Ureter (tissue), 1 donor: ENCODE measurements at places on chromosomes 7 and 10. TPM values are rescaled to one million over a fixed set of nuclear protein-coding genes. Genes with fewer than 3 reads are reported as not detected.

The STEAP1B gene
- total RNA-seq, result 0.73 TPM

DNA sequence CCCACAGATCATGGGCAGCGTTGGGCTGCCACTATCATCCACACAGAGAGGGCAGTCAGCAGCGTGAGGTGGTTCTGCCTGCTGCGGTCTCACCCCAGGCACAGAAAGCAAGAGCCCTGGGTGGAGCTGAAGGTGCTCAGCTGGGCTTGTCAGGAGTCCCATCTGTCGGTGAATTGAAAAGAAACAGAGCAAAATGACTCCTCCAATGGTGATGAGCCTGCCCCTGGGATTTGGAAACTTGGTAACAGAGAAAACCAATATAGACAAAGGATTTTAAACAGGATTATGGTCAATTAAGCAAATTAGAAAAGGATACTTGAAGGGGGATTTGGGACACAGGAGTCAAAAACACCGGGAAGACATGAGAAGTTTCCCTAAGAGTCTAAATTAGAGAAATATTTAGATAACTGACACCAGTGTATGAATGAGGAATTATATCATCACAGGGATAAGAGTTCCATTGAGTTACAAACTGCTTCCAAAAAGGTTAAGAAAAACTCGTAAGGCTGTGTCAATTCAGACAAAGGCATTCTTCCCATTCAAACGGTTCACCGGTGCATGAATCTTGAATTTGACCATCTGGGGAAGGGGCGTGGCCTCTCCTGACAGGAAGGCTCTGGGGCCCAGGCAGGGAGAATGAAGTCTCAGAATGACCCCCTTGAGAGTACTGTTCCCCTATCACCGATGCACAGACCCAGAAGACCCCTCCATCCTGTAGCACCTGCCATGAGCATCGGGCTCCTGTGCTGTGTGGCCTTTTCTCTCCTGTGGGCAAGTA lies 70.0 kb upstream of the PRSS58 start:
- no peak for DNase-seq

DNA sequence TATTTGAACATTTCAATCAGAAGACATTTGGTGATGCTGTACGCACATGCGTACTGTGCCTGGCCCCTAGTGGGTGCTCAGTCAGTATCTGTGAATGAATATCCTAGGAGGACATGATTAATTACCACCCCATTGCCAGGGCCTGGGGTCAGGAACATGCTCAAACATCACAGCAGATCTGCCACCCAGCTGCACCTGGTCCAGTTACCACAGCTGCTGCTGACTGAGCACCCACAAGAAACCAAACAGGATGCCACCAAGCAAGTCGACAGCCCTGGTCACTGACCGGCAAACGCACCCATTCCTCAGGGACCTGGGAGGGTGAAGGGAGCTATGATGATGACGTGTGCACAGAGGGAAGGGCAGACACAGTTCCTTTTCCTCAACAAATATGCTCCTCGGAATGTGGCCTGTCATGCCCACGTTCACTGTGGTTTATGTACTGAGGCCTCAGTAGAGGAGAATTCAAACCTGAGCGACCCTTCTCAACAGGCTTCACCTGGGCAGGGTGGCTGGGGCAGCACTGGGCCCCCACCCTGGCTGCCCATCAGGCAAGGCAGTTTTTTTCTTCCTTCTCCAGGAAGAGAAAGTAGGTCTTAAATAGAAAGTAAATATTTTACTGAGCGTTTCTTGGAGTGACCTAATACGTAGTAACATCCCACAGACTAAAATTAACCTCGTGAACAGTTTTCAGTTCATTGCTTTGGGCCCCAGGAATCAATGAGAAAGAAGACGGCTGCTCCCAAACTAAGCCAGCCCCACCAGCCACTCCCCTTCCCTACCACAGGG lies 13.4 kb downstream of the CTBP2 start:
- DNase-seq, result no peak

GRCh38 chr7:54921116-54921515 lies 97.7 kb upstream of the EGFR start:
- no peak for DNase-seq

GRCh38 chr7:95317546-95317945 lies 6.8 kb downstream of the PON1 start:
- DNase-seq, result no peak
